CD4-positive, alpha-beta T cell treated with Interleukin-15 for 1 hour (primary cell): ENCODE measurements at places on chromosomes 3 and 15.

DNA sequence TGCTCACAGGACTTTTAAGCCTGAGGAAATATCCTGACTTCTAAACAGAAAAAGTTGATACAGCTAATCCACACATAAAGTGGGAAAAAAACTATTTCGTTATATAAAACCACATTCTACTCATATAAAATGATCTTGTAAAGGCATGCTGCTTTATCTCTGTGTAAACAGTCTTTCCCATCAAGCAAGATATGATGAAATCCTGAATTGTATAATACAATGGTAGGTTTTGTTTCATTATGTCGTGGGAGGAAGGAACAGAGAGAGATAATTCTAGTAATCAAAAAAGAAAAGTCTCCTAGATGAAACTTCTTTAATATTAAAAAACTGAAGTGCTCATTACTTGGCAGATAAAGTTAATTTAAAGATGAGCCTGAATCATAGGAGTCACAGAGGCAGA is 92.6 kb upstream of the SNTN start:
- DNase-seq = no peak

- DNase-seq = no peak
These were observed 31.5 kb upstream of the MINAR1 start for GRCh38 chr15:79400650-79401049.

DNA sequence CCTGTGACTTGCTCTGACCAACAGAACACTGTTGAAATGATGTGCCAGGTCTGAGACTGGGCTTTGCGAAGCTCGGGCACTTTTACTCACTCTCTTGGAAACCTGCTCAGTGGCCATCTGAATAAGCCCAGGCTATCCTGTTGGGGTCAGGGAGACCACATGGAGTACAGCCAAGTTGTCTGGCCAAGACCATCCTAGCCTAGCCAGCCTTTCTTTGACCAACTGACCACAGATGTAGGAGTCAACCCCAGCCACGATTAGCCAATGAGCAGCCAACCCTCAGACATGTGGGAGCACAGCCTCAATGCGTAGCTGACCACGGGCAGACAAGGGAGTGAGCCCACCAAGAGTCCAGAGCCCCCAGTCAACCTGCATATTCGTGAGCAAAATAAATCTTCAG is 26.1 kb downstream of the CCR9 start:
- no peak for DNase-seq

- DNase-seq = no peak
These were observed 33.3 kb downstream of the TSPAN3 start for GRCh38 chr15:77037388-77038209.

DNA sequence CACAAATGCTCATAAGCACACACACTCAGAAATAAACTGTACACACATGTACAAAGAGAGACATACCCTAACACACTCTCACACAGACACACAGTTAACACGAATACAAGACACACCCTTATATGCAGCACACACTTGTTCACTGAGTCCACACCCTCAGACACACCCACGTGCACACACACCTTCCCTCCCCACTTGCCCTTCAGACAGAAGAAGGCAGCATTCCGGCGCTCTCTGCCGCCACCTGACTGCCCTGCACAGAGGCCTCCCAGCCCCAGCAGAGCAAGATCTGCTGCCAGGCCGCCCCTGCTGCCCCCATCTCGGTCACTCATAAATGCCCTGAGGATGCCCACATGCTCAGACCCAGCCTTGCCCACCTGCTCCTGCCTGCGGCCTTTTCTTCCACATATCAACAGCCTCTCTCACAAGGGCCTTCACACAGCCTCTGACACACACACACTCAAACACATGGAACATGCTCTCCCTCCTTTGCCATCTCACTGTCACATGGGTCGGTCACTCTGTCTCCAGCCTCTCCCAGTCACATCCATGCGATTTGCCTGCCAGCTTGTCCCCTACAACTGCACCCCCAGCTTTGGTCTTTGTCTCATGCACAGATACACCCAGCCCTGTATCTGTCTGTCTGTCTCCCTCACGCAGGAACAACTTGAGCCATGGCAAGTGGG is 71.1 kb downstream of the EPHB3 start:
- no peak for DNase-seq

DNA sequence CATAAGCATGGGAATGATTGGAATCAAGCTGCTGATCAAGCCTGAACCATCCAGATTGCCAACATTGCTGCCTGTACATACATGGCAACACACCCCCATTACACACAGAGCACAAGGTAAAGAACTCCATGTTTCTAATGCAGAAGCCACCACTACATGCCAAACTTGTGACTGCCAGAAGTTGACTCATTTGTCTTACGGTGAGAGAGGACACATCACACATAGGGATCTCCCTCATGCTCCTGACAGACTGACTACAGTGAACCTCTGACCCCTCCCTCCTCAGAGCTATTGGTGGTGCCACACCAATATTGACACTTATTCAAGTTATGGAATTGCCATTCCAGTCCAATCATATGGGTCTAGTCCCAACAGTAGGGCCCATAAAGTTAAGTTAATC is 42.3 kb downstream of the EFHB start:
- DNase-seq = no peak

- no peak for DNase-seq
These were observed 4.0 kb downstream of the ANKDD1A start for GRCh38 chr15:64915518-64916227.

DNA sequence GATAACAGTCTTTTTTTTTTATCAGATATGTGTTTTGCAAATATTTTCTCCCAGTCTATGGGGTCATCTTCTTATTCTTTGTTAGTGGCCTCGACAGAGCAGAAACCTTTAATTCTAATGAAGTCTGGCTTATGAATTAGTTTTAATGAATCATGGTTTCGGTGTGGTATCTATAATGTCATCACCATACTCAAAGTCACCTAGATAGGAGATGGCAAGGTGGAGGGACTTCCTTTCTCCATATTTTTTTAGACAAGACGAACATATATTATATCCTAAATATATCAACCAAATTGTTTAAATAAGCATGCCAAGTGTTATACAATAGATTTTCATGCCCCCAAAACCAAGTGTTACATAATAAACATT is 60.4 kb downstream of the CD200 start:
- DNase-seq = no peak

DNA sequence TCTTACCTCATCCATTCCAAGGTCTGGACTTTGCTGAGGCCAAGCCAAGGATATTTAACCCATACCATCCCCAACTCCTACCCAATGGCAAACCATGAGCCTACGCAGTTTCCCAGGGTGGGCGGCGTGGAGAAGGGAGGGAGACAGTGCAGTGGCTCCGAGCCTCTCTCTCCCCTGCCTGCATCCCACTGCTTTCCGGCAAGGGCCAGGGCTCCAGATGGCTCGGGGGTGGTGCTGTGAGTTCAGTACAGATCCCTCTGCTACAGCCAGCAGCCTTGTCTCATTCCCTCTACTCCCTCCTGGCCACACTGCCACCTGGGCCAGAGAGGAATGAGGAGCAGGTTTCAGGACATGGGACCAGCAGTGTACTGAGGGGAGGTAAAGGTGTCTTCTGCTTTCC is 44.3 kb upstream of the APEH start:
- no peak for DNase-seq

- DNase-seq = no peak
These were observed 68.1 kb downstream of the DNAJB8 start for GRCh38 chr3:128398586-128398985.

GRCh38 chr3:62556121-62556815 is 182.9 kb upstream of the FEZF2 start:
- no peak for DNase-seq
